ENCODE measurements at places on chromosomes 1 and 21.

GRCh38 chr1:4768553-4768952 lies 114.1 kb downstream of the AJAP1 start:
- DNase-seq: no peak

- no peak for DNase-seq
Measured at GRCh38 chr1:178541829-178542553, 29.1 kb downstream of the TEX35 start.

GRCh38 chr1:55147524-55147923 lies 67.6 kb downstream of the USP24 start:
- no peak for DNase-seq

- no peak for DNase-seq
Measured at GRCh38 chr1:193727850-193728249, 541.4 kb upstream of the B3GALT2 start.

Data from thoracic aorta (tissue), 2 donors.